ENCODE measurements at places on chromosomes 6 and 20. TPM values are rescaled to one million over a fixed set of nuclear protein-coding genes. Genes with fewer than 3 reads are reported as not detected.

CALHM5 gene
- total RNA-seq, result 2.4 TPM

GRCh38 chr20:57658447-57658832 is 38.2 kb upstream of the ZBP1 start:
- no peak for DNase-seq

DNA sequence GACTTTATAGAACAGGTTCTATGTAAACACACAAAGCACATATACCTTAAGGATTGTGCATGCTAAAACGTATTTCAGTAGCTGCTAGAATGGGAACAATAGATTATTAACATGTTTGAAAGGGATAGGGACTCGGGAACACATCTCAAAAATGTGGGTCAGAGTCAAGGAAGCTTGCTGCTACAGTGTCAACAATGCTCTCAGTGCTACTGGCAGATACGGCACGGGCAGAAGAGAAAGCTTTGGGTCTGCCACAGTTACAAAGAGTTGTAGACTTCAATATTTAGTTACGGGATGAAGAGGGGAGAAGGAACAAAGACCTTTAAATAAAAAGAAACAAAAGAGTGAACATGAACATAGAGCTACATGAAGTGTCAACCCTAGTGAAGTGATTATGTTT is 170.5 kb downstream of the BACH2 start:
- DNase-seq, result no peak

DNA sequence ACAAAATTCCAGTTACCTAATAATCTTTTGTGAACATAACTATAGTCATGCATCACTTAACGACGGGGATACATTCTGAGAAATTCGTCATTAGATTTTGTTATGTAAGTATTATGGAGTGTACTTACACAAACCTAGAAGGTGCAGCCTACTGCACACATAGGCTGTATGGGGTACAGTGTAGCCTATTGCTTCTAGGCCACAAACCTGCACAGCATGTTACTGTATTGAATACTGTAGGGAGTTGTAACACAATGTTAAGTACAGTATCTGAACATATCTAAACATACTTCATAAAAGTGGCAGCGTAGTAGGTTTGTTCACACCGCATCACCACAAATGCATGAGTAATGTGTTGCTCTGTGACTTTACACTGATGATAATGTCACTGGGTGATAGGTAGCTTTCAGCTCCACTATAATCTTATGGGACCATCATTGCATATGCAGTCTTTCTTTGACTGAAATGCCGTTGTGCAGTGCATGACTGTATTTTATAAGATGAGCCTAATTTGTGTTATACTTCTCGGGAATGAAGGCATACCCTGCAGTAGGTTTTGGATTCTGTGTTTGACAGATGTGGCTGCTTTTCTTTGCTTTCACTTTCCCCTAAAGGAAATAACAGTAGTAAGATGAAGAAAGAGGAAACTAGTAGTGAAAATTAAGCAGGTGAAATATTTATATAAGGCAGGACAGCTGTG is 365.6 kb downstream of the FARS2 start:
- DNase-seq, result no peak

- DNase-seq, result no peak
Observed at GRCh38 chr6:33945931-33946330, 142.1 kb upstream of the MLN start.

GRCh38 chr6:166650824-166651807 is 24.1 kb upstream of the RPS6KA2 start:
- DNase-seq, result no peak

- peak; percentile 87 for DNase-seq
Observed at GRCh38 chr6:111997078-111997852, 56.6 kb upstream of the CCN6 start.

DNA sequence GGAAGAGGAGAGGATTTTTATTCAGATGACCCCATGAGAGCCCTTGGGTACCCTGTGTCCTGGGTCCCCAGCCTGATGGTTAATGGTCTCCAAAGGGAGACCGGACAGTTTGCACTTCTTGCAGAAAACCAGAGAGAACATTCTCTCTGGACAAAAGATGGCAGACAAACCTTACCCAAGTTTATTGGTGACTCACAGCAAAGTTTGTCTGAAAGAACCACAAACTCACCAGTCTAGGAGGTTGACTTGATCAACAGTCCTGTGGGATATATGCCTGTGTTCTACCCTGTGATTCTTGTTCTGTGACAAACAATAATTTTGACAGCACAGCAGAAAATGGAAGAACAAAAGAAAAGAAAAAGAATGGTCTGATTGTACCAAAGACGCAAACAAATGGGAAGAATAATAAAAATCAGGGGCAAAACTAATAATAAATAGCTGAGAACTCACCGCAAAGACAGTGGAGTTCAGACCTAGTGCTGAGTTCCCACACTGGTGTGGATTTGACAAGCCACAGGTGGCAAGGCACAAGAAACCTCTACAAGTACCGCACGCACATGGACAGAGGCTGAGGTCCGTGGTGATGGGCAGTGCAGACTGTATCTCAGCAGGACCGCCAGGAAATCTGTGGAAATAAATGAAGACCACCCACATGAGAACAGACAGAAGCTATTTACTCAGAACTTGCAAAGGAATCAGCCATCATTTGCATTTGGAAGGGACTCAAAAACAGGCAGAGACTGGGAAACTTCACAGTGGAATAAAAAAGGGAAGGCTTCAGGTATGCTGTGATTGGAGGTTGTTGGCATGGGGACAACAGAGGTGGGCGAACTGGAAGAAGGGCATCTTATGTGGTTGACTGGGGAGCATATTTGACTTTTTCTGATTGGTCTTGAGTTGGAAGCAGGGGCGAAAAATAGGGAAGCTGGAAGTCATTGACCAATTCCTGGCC is 246.3 kb upstream of the RNF24 start:
- no peak for DNase-seq

- DNase-seq, result no peak
Observed at GRCh38 chr6:75842732-75843131, 93.7 kb downstream of the MYO6 start.

DNA sequence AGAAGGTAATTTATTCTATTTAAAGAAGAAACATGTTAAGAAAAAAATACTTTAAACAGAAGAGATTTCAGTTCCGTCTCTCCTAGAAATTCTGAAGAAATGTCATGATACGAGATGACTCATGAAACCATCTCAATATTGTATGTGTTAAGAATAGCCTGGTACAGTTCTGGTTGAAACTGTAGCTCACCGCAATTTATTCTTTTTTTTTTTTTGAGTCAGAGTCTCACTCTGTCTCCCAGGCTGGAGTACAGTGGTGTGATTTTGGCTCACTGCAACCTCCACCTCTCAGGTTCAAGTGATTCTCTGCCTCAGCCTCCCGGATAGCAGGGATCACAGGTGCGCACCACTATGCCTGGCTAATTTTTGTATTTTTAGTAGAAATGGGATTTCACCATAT is 103.3 kb downstream of the ARHGAP18 start:
- no peak for DNase-seq

DNA sequence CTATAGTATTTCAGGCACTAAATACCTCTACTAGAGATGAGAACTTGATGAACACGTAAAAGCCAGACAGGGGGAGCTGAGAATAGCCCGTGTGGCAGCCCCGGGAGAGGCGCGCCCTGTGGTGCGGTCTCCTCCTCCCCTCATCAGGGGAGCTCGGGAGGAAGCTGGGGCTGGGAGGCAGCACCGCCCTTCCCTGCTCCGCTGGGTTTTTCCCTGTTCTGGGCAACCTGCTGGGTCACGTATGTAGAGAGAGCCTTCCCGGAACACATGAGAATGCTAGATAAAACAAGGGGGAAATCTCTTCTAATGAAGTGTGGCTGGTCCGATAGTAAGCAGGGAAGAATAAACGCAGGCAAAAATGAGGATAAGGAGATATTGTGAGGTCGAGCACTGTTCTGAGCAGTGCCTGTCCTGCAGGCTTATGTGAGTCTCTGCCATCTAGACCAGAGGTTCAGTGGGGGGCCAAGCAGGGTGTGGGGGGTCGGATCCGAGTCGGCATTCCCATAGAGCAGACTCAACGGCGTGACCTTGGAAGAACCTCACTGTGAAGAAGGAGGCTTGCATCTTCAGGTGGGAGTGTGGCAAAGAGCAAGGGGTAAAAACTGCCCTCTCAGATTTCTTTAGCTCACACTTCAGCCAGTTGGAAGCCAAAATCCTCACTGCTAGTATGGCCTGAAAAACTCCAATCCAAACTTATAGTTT is 13.4 kb upstream of the RPS6KA2 start:
- DNase-seq, result peak; percentile 65

DNA sequence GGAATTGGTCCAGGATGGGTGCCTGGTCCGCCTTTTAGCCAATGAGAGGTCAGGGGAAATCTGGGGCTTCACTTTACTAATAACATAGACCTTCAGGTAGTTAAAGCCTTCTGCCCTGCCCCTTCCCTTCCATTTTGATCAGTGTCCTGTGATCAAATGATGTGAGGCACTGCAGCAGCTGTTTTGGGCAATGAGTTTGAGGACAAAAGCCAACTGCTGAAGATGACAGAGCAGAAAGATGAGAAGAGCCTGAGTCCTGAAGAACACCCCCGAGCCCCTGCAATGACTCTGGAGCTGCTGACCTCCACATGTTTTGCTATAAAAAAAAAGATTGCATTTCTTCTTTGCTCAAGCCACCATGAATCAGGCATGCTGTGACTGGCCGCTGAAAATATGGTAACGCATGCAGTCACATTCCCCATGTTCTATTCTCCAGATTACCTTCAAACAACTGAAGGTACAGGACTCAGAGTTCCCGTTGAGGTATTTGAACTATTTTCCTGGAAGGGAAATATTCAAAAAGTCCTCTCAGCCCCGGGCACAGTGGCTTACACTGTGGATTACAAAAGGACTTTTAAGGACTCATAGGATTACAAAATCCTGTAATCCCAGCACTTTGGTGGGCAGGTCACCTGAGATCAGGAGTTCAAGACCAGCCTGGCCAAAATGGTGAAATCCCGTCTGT is 45.7 kb upstream of the B4GALT5 start:
- DNase-seq, result no peak

- DNase-seq, result no peak
Observed at GRCh38 chr6:111700135-111700690, 94.5 kb upstream of the TRAF3IP2 start.

GRCh38 chr6:99334526-99335127 is 14.8 kb downstream of the FAXC start:
- no peak for DNase-seq

GRCh38 chr6:116763048-116763447 is 2.5 kb downstream of the FAM162B start:
- DNase-seq, result no peak

GRCh38 chr20:48608756-48609155 is 219.0 kb downstream of the PREX1 start:
- no peak for DNase-seq

DNA sequence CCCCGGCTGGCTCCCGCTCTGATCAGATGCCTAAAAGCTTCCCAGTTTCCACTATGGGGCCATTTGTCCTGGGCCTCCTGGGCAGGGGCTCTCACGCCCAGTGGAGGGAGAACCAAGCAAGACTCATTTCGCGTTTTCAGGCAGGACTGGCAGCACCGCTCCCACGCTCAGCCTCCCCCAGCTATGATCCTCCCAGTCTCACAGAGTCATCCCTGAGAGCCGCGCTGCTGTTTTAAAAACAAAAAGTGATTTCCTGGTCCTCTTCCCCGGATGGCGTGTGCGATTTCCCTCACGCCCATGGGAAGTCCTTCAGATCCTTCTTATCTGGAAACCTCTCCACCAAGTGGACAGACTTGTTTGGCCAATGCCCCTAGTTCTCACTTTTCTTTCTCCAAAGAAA is at the start of gene ADGRF5:
TSS of gene ADGRF5 (minus strand) at position 208 of the 400 bp plus-strand sequence. CDS start 15,176 bp downstream, outside the sequence.
- peak; percentile 52 for DNase-seq

Measured in left ventricle myocardium superior (tissue), 1 donor.